ENCODE measurements at places on chromosomes 2 and 18. TPM values are rescaled to one million over a fixed set of nuclear protein-coding genes. Genes with fewer than 3 reads are reported as not detected.

Gene TMSB10
- total RNA-seq = 9,999 TPM

Gene ARHGEF33
- total RNA-seq = 0.11 TPM

Gene TGFA
- total RNA-seq = 8.2 TPM

Gene MYO1B
- total RNA-seq = 53.5 TPM
